ENCODE measurements at places on chromosomes 16 and 17.

- no peak for DNase-seq
These were observed 35.1 kb upstream of the IL21R start for GRCh38 chr16:27366687-27367460.

DNA sequence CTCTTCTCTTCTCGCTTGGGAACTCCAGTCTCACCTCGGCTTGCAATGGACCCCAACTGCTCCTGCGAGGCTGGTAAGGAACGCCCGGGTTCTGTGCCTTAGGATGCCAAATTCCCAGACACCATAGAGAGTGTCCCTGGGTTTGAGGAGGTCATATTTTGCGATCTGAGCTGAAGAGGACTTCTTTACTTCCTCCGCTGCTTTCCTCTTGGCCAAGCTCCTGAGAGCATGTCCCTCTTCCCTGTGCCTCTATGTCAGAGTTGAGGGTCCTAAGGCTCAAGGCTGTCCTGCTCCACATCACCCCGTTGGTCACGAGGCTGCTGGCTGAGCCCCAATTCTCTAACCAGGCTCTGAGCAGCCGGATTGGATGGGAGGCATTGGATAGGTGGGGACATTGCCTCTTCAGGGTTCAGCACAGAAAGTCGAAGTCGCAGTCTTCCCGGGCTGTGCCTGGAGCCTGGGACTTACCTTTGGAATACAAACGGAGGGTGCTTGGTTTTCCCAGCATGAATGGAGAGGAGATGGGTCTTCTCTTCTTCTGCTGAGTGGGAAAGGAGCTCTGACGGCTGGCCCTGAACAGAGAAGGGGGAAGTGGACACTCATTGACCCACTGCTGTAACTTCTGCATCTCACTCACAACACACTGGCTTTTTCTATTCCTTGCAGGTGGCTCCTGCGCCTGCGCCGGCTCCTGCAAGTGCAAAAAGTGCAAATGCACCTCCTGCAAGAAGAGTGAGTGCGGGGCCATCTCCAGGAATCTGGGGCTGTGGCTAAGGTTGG lies 416 bp downstream of the MT1H start:
- no peak for DNase-seq

DNA sequence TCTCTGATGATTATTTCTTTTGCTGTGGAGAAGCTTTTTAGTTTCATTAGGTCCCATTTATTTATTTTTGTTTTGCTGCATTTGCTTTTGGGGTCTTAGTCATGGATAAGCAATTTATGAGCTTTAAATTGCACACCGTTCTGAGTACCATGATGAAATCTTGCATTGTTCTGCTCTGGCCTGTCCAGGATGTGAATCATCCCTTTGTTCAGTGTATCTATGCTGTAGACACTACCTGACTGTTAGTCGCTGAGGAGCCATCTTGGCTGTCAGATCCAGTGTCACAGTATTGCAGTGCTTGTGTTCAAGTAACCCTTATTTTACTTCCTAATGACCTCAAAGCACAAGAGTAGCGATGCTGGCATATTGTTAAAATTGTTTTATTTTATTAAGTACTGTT lies 218.0 kb upstream of the CNTNAP4 start:
- no peak for DNase-seq

- DNase-seq, result no peak
These were observed 14.0 kb downstream of the PRSS54 start for GRCh38 chr16:58280846-58281301.

DNA sequence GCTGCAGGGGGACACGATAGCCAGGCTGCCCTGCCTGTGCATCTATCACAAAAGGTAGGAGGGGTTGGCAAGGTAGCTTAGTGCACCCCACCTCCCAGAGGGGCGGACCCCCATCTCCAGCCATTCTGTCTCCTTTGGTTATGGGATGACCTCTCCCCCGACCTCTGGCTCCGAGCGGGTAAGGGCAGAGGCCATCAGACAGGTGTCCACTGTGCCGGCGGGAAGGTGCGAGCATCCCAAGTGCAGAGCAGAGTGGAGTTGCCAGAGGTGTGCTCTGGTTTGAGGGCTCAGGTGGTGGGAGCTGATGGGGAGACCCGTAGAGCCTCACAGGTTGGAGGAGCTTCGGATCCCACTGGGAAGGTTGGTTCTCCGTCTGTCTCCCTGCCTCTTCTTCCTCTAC lies 11.7 kb downstream of the LDHD start:
- no peak for DNase-seq

GRCh38 chr17:34658811-34659560 lies 79.6 kb downstream of the TMEM132E start:
- DNase-seq, result no peak

- DNase-seq, result no peak
These were observed 2.7 kb downstream of the TOM1L1 start for GRCh38 chr17:54903375-54903774.

DNA sequence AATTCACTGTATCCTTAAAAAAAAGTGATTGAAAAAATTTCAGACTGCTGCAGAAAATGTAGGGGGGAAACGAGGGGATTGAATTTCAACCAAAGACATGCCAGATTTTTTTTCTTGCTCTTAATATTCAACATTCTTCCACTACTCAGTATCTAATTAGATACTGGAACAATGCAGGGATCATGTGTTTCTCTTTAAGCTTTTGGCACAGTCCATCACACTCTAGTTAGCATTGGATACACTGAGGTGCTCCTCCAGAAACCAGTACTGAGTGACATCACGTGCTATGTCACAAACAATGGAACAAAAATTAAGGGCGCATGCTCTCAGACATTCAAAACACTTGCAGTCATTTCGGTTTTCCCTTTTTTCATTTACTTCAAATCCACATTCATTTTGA lies 298.6 kb upstream of the PSMD7 start:
- DNase-seq, result no peak

- no peak for DNase-seq
These were observed 19.7 kb downstream of the PITPNM3 start for GRCh38 chr17:6536566-6537065.

GRCh38 chr16:23497543-23497868 lies 12.8 kb downstream of the GGA2 start:
- DNase-seq, result no peak

DNA sequence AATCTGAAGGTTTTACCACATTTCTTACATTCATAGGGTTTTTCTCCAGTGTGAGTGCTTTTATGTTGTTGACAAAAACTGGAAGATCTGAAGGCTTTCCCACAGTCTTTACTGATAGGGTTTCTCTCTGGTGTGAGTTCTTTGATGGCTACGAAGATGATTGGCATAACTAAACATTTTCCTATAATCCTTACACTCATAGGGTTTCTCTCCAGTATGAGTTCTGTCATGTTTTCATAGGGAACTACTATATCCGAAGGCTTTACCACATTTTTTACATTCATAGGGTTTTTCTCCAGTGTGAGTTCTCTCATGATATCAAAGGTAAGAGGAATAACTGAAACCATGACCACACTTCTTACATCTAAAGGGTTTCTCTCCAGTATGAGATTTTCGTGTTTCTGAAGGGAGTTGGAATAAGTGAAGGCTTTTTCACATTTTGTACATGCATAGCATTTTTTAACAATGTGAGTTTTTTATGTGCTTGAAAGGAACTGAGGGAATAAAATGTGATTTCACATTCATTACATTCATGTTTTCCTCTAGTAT lies 1987.7 kb downstream of the TP53TG3F start:
- DNase-seq, result no peak

DNA sequence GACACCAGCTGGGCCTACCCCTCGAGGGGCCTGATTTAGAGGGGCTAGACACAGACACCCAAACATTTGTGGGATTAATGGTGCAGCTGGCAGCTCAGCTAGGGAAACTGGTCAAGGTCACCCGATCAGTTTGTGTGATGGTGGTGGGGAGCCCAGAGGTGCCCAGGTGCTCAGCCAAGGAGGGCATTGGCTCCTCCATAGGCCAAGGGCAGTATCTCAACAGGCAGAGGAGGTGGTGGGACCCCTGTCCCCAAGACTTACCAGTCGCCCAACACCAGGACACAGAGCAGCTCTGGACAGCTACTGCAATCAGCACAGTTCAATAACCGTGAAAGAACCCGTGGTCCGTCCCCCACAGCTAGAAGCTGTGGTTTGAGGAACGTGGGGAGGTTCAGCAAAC lies 120.9 kb downstream of the C16orf78 start:
- no peak for DNase-seq

DNA sequence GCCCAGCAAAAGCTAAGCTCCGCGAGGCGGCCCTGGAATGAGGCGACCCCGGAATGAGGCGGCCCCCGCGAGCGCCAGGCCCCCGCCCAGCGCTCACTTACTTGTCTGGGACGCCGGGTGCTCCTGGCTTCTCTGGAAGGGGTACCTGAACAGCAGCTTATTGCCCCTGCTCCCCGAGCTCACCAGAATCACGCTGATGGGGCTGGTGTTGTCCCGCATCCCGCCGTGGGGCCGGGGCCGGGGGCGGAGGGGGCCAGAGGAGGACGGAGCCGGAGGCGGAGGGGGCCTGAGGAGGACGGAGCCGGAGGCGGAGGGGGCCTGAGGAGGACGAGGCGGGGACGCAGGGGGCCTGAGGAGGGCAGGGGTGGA lies 440 bp downstream of the NPRL3 start:
- DNase-seq, result peak; percentile 15

- DNase-seq, result no peak
These were observed 8.8 kb downstream of the NDEL1 start for GRCh38 chr17:8444494-8444893.

GRCh38 chr16:50188619-50189136 lies 35.6 kb downstream of the TENT4B start:
- DNase-seq, result no peak

DNA sequence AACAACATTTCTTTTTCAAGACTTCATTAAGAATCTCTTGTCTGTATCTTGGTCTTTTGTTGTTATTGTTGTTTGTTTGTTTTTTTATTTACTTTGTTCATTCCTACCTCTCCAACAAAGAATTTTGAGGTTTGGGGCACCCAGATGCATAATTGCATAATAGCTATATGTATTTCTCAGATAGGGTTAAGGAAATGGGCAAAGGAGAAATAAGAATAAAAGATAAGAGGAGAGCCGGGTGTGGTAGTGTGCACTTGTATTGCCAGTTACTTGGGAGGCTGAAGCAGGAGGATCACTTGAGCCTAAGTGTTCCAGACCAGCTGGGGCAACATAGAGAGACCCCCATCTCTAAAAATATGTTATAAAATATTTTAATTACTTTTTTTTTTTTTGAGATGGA lies 30.5 kb downstream of the CDH1 start:
- no peak for DNase-seq

DNA sequence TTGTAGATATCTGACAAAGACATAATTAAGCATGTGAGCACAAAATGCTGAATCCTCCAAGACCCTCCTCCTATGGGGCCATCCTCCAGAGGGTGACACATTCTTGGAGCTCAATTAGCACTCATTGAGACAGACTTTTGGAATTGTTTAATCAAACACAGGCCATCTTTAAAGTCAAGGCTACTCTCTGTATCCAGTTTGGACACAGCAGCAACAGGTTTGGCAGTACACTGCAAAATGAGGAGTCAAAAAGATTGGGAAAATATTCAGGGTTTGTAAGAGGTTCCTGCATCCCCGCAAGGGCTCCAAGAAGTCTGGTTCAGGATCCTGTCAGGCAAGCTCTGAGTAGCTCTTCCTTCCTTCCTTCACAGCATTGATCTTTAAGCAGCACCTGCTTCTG lies 1.3 kb downstream of the ITFG1 start:
- DNase-seq, result no peak

DNA sequence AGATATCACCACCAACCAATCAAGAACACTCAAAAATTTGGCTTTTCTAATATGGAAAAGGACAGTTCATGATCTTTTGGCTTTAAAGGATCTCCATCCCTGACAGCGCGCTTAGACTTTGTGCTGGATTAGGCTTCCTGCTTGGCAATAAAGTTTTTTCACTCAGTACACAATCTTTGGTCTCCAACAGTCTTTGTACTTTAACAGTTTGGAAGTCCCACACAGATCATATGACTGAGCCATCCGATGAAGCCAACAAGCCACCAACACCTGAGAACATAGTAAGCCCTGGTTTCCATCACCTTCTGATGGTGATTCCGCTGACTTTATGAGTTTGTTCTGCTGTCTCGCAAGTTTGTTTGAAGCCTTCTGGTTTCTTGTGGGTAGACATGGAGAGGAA lies 34.3 kb downstream of the SMURF2 start:
- no peak for DNase-seq

GRCh38 chr17:9729034-9729650 lies 62.2 kb downstream of the DHRS7C start:
- DNase-seq, result no peak

- no peak for DNase-seq
These were observed 11.3 kb upstream of the NFAT5 start for GRCh38 chr16:69554495-69554894.

- no peak for DNase-seq
These were observed 5.2 kb upstream of the EIF1 start for GRCh38 chr17:41683441-41684007.

DNA sequence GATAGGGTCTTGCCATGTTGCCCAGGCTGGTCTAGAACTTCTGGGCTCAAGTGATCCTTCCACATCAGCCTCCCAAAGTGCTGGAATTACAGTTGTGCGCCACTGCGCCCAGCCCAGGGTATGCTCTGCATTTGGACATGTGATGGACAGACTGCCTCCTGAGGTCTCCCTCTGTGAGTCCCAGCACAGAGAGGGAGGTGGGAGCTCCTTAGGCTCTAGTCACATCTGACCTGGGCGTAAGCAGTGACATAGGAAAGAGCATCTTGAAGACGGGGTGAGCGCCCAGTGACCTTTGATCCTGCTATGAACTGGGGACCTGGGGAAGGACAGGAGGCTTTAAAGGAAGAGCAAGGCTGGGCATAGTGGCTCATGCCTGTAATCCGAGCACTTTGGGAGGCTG lies 2.2 kb upstream of the GFAP start:
- DNase-seq, result no peak

DNA sequence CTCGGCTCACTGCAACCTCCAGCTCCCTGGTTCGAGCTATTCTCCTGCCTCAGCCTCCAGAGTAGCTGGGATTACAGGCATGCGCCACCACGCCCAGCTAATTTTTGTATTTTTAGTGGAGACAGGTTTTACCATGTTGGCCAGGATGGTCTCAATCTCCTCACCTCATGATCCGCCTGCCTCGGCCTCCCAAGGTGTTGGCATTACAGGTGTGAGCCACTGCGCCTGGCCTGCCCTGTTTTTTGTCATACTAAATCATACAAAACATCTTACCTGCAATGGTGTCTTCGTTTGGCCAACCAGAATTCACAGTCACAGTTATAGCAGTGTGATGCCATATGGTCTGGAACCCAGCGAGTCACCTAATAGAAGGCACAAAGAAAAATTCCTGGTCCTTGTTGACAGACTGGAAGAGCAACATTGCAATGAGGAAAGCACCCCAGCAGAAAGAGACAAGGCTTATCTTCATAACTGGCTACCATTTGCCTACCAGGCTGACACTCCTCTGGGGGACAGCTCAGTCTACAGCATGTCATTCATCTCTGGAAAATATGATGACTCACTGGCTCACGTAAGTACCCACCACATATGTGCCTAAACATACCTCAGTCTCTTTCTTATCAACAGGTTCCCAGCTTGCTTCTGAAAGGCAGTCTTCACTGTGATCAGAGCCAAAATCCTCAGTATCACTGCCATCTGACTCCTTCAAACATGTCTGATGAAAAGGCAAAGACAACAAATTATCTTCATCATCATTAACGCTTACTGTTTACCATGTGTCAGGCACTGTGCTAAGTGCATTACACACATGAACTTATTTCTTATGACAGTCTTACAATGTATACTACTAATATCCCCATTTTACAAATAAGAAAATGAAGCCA lies 4.3 kb upstream of the HSF5 start:
- DNase-seq, result no peak

Measured in activated CD4-positive, CD25-positive, alpha-beta regulatory T cell (primary cell).